Activated naive CD8-positive, alpha-beta T cell treated with anti-CD3 and anti-CD28 coated beads, Interleukin-2, amount 10 ng/mL, durations not matched to agents 7 days and 5 days (primary cell): ENCODE measurements at places on chromosomes 4 and X. TPM values are rescaled to one million over a fixed set of nuclear protein-coding genes. Genes with fewer than 3 reads are reported as not detected.

DNA sequence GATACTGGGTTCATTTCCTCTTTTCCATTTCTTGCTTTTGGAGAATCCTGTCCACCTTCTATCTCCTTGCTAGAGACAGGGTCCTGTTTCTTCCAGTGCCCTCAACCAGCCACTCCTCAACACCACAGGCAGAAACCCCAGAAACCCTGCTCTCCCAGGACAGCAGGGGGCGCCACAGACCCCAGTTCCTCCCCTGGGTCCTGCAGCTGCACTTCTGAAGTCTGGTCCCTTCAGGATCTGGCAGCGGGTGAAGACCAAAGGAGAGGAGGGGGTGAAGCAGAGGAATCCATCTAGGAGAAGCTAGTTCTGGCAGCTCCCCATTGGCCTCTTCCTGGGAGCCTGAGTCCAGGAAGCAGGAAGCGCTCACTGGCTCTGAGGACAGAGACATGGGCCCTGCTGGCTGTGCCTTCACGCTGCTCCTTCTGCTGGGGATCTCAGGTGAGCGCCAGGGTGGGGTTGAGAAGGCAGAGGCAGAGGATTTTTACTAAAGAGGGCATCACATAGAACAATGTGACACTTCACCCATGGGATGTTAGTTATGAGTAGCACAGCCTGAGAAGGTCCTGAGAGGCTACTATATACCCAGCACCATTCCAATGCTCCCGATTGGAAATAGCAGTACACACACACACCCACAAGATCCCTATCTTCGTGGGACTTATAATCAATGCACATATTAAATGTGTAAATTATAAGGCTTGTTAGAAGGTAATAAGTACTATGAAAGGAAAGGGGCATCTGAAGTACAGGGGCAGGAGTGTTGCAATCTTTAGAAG, at the start of gene PRSS48:
Gene PRSS48 (plus strand): TSS at position 375 of the 776 bp plus-strand sequence. CDS start 12 bp downstream, at position 387.
- peaks cover 16% of the 10 kb centered on the region for H3K27me3 ChIP-seq
- H3K27ac ChIP-seq, result no peak within 1 kb of the TSS
- H3K4me1 ChIP-seq, result peaks cover 3% of the 10 kb centered on the region
- H3K4me3 ChIP-seq, result no peak within 1 kb of the TSS

Gene TMPRSS11B
- total RNA-seq, result not detected

Gene ABCG2
- total RNA-seq, result 0.54 TPM

DNA sequence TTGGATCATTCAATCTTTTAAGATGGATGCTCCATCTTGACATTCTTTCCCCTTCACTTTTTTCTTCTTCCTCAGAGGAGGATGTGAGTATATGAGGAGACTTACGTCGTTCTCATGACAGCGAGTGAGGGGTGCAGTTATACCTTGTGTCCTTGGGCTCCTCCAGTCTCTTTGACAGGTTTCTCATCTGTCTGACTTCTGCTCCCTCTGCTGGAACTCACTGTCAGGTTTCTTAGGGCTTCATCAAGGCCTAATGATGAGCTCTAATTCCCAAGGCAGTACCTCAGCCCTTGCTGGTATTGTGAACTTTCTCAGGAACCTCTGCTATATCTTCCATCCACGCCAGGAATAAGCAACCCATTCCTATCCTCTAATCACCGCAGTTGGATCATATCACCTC, 237.8 kb upstream of the ADGRL3 start:
- no peak overlapping the region for H3K4me3 ChIP-seq
- no peaks in the 10 kb centered on the region for H3K36me3 ChIP-seq
- no peak overlapping the region for H3K27ac ChIP-seq

DNA sequence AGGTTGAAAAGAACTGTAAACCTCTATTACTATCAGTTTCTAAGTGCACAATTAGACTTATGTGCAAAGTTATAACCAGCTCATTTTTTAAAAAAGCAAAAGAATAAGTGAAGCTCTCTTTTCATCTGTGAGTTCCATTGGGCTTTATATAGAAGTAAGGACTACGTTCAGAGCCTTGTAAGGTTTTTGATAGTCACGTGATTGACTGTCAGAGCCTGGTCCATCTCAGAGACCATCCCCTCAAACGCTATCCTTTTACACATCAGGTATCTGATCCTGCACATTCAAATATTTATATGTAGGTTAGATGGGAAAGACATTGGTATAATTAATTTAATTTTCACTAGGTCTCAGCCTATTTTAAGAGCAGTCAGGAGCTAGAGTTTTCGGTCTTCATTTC, 279.3 kb downstream of the INPP4B start:
- H3K4me3 ChIP-seq, result peak overlapping the region; percentile 70
- H3K36me3 ChIP-seq, result peaks cover 4% of the 10 kb centered on the region
- H3K27me3 ChIP-seq, result no peaks in the 10 kb centered on the region

DNA sequence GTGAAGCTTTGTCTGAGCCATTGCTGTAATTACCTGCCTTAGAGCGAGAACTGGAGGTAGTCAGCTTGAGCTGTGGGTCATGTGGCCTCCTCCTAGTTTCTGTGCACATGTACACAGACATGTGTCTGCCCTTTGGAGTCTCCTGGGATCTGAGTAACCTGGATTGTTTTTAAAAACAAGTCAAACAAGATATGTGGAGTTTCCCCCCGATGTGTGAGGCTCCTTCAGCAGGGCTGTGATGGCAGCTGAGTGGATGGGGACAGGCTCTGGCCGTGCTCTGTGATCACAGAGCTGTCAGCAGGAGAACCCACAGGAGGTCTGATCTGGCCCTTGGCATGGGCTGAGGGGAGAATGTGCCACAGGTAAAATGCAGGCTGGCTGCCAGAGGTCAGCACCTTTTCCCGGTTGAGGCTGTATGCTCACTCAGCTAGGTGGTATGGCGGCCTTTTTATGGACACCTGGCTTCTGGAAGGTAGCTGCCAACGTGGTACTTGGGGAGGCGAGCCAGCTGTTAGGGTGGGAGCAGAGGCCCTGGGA, 38.4 kb downstream of the NOP14 start:
- peak; percentile 15 for DNase-seq
- H3K4me3 ChIP-seq, result no peak overlapping the region
- H3K27me3 ChIP-seq, result no peaks in the 10 kb centered on the region
- H3K27ac ChIP-seq, result peak overlapping the region; percentile 70
- H3K36me3 ChIP-seq, result peaks cover 36% of the 10 kb centered on the region
